BE2C (cell line): ENCODE measurements at places on chromosomes 12 and 14.

GRCh38 chr12:28489246-28489645 is 299.0 kb downstream of the CCDC91 start:
- no peak for DNase-seq

DNA sequence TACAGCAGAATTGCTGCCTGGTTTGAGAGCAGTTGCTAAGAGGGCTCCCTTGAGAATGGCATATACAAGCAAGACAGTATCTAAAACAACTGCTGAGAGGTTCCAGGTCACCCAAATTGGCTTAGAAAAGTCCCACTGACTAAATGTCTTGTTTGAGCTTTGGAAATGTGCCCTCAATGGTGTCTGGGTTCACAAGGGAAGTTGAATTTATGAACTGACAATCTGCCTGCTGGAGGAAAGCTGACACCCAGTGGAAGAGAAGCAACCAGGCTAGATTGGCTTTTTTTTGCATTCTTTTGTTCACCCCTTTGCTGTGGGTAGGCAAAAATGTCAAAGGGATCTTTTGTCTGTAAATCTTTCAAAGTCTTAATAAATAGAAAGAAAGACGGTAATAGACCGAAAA is 44.6 kb upstream of the NPFF start:
- no peak for DNase-seq

- DNase-seq: no peak
Measured at GRCh38 chr12:83613586-83614110, 926.9 kb downstream of the TMTC2 start.

- no peak for DNase-seq
Measured at GRCh38 chr14:53948205-53948884, 8.3 kb downstream of the BMP4 start.

DNA sequence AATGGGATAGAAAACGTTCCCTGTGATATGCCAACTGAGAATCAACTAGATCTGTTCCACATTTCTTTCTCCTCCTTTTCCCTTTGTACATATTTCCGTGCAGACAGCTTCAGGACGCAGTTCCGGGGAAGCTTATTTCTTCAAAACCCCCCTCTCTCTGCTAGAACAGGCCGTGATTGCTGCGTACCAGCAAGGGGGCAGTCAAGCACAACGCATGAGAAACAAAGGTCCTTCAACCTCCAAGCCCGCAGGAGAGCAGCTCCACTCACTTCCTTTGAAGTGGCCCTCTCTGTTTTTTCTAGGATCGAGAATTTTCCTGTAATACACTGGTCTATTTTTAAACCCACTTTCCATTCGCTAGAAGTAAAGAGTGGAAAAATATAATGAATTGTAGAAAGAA is 80.8 kb downstream of the ZNF664 start:
- DNase-seq: peak; percentile 67

DNA sequence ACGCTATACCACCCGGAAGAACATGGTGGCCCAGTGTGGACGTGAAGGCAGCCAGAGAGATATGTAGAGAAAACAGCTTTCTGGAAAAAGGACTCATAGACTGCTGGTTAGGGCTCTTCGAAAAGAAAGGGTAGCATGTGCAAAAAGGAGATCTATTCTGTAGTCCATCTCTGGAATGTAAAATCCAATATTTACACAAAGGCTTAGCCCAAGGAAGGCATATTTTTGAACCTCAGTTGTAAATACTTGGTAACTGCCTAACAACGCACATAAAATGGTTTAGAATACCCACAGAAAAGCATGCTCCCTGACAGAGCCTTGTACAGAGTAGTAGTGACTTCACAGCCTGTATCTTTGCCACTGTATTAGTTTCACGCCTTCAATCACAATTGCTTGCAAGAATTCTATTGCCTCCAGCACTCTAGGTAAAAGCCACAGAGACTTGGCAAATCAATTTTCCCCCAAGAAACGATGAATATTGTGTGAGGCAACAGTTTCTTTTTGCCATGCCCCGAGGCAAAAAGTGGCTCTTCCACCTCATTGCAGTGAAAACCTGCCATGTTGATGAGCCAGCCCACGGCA is 59.2 kb downstream of the TRIM9 start:
- DNase-seq: no peak

- peak; percentile 86 for DNase-seq
Measured at GRCh38 chr12:56193025-56193578, 3.8 kb upstream of the SMARCC2 start.

DNA sequence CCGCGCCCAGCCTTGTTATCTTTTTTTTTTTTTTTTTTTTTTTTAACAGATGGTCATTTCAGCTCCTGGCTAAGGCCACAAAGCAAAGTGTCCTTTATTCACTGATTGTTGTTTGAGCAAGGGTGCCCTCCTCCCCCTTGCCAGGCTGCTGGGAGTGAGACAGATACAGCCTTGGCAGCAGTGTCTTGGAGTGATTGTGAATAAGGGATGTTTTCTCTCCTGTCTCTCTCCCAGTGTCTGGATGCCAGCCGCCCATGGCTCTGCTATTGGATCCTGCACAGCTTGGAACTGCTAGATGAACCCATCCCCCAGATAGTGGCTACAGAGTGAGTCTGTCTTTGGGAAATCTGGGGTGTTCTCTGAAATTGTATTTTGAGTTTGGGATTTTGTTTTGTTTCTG is 28.7 kb downstream of the FNTB start:
- no peak for DNase-seq

- no peak for DNase-seq
Measured at GRCh38 chr12:5623411-5623810, 191.5 kb downstream of the NTF3 start.

DNA sequence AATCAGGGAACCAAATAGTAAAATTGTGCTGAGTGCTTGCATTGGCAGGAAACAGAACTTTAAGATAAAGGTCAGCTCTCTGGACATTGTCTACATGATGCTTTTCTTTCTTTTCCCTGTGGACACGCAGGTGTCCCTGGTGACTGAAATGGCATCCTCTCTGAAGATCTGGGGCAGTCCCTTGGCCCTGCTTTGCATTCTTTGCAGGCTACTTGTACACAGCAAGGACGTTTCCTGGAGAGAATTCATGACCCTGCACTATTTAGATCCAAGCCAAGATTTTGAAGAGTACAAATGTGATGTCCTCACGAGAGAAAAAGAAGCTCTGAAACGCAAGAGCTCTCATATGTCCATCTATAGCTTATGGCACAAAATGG is 11.3 kb upstream of the EDDM3A start:
- DNase-seq: no peak

- DNase-seq: peak; percentile 21
Measured at GRCh38 chr12:5088586-5089264, 45.0 kb downstream of the KCNA5 start.

DNA sequence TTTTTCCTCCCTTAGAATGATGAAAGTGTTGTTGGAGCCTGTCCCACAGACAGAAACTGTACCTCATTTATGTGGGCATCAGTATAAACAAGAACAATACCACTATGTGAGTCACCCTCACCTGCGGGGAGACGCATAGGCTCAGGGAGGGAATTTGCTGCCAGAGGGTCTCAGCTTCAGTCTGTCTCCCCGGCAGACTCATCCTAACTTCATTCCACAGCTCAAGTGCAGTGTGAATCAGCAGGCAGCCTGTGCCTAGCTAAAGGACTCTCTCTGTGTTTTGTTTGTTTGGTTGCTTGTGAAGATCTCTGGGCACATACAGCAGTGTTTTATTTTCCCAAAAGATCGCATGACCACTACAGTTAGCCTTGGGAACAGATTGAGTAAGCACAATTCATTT is 98.9 kb downstream of the PRKCH start:
- DNase-seq: no peak

- peak; percentile 22 for DNase-seq
Measured at GRCh38 chr14:77098529-77099353, 683 bp downstream of the CIPC start.

DNA sequence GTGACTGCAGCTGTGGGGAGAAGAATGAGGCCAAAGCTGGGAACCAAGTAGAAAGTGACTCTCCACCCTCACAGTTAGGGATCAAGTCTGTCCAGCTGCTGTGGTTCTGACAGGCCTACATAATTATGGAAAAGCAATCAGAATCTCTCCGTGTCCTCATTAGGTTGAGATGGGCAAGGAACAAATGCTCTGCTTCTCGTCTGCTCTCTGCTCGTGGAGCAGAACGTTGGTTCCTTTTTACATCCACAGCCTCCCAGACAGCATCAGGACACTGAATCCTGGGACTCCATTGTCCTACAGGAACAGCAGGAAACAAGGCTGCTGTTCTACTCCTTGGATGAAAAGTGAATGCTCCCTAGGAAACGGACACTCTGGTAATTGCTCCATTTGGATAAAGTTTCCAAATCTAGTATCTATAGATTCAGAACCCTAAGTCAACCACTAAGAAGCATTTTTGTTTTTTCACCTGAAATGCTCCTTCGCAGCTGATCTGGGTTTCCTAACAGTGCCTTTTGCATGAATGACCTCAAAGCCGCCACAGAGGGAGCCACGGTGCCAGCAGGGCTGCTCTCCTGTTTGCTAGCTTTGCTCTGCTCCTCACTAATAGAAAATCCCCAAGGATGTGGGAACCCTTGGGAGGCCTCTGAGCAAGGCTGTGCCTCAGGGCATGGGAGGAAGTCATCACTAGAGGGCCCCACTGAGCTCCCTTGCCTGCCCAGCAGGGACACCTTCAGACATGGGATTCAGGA is 102.0 kb downstream of the EGLN3 start:
- DNase-seq: peak; percentile 90

DNA sequence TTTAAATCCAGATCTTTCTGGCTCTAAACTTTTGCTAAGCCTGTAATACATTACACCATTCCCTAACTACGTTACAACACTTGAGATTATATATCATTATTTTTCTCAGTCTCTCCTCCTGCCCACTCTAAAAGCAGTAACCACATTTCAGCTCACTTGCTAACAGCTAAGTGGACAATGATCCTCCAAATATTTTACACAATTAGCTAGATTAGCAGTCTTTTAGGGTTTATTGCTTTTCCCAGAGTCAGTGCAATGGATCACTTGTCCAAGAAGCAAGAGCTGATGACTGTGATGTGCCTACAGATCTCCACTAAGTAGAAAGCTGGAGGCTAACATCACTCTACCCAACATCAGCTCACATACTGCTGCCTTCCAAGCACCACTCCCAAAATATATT is 17.6 kb downstream of the CPNE8 start:
- DNase-seq: no peak

- no peak for DNase-seq
Measured at GRCh38 chr14:63212776-63213500, 8.7 kb downstream of the RHOJ start.

GRCh38 chr14:38205119-38205813 is 2.4 kb upstream of the SSTR1 start:
- DNase-seq: no peak

- no peak for DNase-seq
Measured at GRCh38 chr14:54724123-54724522, 157.2 kb downstream of the SAMD4A start.

GRCh38 chr14:79057333-79057732 is 887.2 kb downstream of the NRXN3 start:
- DNase-seq: no peak

DNA sequence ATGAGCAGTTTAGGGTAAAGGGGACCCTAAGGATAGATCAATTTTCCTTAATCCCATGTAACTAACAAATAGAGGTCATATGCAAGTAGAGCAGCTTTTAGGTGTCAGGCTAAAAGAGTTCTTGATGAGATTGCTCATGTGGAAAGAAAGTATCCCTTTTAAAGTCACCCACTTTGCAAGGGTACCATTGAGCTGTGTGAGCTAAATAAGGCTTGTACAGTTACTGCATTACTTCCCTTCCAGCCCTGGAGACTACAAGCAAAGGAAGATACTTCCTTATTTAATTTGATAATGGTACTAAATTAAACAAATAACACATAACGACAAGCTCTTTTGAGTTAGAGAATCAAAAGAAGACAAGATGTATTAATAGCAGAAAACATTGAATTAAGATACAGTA is 191.7 kb downstream of the TMX1 start:
- no peak for DNase-seq

DNA sequence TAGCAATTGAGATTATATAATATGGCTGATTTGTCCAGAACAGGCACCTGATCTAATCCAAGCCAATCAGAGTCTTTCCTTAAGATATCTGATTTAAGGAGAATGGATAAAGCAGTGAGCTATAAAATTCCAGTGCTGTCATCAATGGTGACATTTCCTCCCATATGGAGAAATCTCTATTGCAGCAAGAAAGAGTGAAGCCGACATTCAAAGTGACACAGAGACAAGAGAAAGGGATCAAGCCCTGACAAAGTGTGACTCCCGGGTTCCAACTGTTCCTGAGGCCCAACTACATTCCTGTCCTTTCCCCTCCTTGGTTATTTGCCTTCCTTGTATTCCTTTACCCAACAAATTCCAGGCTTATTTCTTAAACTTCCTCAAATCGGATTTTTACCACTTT is 430.0 kb upstream of the SOX5 start:
- no peak for DNase-seq

- DNase-seq: no peak
Measured at GRCh38 chr14:39847852-39848251, 415.6 kb upstream of the FBXO33 start.

DNA sequence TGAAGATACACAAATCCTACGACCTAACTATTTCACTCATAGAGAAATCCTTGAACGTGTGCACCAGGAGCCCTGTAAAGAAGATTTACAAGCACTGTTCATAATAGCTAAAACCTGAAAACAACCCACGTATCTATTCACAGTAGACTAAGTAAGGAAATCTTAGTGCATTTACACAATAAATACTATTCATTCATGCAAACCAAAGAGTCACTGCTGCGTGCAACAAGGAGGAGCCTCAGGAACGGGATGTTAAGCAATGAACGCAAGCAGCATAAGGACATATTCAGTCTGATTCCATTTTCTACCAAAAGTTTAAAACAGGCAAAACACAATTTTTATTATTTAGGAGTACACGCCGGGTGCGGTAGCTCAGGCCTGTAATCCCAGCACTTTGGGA is 176.6 kb downstream of the TTC7B start:
- no peak for DNase-seq

GRCh38 chr12:19299765-19300164 is 139.5 kb upstream of the AEBP2 start:
- no peak for DNase-seq

- DNase-seq: peak; percentile 76
Measured at GRCh38 chr12:123237646-123238329, 4.6 kb downstream of the MTRFR start.

DNA sequence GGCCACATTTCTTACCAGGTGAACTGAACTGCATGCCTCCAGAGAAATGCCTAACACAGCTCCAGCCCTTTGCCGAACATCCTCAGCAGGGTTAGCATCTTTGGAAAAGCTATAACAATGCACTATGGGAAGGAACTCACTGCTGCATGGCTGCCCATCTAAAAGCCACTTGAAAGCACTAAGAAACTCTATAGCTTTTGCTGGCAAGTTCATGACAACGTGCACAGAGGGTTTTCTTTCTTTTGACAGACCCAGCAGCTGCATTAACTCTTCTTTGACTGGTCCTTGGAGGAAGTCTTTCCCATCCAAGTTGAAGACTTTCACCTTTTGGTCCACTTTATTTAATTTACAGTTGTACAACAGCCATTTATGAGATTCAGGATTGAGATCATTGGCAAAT is 5.3 kb downstream of the TRMT5 start:
- no peak for DNase-seq

GRCh38 chr14:76371066-76371465 is 4.9 kb upstream of the ESRRB start:
- peak; percentile 54 for DNase-seq
